CD4-positive, alpha-beta T cell treated with Interleukin-1 beta for 1 hour (primary cell): ENCODE measurements at places on chromosomes 7 and 10.

- DNase-seq = no peak
These were observed 88.1 kb upstream of the DDC start for GRCh38 chr7:50653126-50653864.

GRCh38 chr7:30906014-30906413 lies 5.6 kb upstream of the AQP1 start:
- no peak for DNase-seq

GRCh38 chr10:20494474-20494873 lies 402.6 kb downstream of the NEBL start:
- DNase-seq = no peak

DNA sequence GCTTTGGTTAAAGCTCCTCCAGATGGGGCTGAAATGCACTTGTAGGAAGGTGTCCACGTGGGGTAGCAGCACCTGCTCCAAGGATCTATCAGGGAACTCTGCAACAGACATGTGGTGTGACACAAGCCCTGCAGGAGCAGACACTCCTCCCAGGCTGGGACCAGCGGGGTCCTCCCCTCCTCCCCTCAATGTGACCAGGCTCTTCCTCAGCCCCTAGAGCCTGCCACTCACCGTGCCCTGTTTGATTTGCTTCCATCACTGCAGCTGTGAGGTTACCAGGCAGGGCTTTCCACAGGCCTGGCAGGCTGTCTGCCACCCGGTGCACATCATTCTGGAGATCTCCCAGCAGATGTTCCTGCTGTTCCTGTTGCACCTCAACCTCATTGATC lies 13.4 kb downstream of the MMRN2 start:
- DNase-seq = no peak

DNA sequence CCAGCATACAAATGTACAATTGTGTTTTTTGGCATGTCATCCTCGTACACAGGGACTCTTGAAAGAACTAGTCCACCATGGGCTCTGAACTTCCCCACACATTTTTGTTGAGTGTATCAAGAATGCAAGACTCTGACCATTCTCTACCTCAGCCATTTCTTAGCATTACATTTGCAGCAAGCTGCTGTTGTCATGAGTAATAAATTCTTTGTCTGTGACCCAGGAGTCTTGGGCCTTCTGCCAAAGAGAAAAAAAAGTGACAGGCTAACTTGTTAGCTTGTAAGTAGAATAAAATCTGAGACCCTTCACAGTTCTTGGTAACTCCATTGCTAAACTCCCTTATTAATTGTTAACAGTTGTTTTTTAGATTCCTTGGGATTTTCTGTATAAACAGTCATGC lies 542.3 kb upstream of the MBL2 start:
- DNase-seq = no peak

DNA sequence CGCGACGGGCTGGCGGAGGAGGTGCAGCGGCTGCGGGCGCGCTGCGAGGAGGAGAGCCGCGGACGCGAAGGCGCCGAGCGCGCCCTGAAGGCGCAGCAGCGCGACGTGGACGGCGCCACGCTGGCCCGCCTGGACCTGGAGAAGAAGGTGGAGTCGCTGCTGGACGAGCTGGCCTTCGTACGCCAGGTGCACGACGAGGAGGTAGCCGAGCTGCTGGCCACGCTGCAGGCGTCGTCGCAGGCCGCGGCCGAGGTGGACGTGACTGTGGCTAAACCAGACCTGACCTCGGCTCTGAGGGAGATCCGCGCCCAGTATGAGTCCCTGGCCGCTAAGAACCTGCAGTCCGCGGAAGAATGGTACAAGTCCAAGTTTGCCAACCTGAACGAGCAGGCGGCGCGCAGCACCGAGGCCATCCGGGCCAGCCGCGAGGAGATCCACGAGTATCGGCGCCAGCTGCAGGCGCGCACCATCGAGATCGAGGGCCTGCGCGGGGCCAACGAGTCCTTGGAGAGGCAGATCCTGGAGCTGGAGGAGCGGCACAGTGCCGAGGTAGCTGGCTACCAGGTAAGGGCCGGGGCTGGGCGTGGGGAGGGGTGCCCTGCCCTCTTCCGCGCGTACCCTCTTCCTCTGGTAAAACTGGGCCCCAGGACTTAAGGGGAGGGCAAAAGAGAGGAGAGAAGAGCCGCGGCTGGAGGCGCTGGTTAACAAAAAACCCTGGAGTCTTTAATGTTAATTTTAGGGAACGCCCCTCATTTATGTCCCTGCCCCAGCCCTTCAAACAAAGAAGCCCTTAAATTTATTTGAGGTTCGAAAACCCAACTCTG lies 987 bp downstream of the INA start:
- DNase-seq = no peak

- no peak for DNase-seq
These were observed 152.6 kb downstream of the CAMK1D start for GRCh38 chr10:12501841-12502525.

DNA sequence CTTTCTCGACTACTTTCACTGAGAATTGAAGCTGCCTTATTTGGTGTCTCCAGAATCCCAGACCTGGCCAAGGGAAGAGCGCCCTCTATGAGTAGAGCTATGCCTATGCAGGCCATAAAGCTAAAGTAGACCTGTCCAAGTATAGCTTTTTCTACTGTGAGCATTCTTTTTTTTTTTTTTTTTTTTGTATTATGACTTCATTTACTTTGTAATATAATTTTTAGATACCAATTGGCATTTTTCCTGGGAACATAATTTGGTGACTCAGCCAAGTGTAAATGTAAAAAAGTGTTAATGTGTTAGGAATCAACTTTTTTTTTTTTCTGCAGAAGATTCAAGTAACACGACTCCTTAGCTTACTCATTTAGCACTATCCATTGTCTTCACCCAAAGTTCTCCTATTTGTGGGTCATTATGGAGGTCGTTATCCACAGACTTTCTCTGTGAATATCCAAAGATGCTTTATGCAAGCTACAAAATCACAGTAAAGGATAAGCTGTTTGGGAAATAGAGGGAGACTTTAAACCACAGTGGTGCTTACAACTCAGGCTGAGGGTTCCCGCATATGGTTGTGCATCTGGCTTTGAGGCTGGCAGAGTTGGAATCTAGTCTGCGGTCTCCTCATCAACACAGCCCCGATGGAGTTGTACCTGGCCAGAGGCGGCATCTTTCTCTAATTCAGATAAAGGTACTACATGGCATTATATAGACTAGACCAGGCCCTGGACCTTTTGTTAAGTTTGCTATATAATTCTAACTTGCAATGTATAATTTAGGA lies 1040.2 kb upstream of the SORCS1 start:
- no peak for DNase-seq

DNA sequence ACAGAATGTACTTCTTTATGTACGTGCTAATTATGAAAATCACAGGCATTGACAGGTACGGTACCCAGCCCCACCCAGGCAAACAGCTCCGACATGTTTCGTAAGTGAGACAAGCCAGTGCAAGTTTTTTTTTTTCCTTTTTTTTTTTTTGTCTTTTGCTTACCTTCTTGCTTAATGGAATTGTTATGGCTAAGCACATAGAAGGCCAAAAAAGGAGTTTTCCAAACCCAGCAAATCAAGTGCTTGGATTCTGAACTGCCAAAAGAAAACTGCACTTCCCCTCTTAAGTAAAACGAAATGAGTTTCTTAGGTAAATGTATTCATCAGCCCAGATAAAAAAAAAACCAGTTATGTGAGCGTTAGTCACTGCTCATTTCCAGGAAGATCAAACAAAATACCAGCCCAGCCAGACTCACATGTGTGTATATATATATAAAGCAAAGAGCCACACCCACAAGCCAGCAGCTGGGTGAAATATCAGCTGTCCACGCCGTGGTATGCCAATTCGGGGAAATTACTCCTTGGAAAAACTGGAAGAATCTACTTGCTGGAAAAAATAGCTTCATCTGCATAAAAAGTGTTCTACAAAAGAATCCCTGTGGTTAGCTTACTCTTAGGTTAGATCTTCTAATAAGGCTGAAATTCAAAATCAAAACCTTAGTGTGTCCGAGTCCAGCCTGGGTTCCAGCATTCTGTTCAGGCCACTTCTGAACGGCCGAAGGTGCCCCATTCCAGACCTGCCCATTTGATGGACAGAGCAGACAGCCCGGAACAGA lies 8.0 kb downstream of the KLF6 start:
- DNase-seq = peak; percentile 79

GRCh38 chr10:128480601-128481000 lies 354.4 kb upstream of the MKI67 start:
- no peak for DNase-seq

GRCh38 chr10:47060993-47061500 lies 149.8 kb downstream of the PTPN20 start:
- no peak for DNase-seq

- DNase-seq = no peak
These were observed 107.3 kb upstream of the PDCD4 start for GRCh38 chr10:110764378-110764777.

DNA sequence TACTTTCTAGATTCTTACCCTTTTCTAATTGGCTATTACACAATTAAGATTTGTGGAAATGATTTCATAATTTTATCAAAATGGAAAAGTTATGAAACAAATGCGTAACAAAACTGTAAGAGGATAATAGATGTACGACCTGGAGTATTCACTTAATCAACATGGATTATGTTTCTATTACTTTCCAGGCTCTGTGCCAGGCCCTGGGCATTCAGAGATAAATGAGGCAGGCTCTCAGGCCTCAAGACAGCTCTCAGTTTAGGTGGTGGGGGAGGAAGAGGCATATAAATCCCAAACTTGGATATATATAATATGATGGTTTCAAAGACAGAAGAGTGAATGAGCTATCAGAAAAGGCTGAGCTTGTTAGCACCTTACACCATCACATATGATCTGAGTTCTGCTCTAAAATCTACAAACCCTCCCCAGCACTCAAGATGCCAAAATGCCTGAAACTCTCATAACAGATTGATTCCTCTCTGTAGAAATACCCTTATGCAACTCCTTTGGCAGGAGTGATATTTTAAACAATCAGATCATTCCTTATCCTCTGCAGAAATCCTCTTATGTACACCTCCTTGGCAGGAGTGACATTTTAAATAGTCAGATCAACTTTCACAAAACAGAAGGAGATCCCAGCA lies 42.5 kb downstream of the ACBD5 start:
- DNase-seq = no peak

DNA sequence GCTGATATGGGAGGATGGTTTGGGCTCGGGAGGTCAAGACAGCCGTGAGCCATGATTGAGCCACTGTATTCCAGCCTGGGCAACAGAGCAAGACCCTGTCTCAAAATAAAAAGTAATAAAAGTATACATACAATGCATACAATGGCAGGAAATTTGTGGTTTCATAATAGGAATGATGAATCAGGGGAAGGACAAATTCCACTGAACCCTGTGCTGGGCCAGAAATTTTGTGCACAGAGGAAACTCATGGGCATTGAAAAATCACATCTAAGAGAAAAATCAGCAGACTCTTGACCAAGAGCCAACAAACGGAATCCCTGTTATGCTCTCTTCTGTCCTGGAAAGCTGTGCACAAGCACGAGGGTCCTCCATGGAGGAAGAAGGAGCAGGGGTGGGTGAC lies 35.1 kb downstream of the SEM1 start:
- DNase-seq = no peak

DNA sequence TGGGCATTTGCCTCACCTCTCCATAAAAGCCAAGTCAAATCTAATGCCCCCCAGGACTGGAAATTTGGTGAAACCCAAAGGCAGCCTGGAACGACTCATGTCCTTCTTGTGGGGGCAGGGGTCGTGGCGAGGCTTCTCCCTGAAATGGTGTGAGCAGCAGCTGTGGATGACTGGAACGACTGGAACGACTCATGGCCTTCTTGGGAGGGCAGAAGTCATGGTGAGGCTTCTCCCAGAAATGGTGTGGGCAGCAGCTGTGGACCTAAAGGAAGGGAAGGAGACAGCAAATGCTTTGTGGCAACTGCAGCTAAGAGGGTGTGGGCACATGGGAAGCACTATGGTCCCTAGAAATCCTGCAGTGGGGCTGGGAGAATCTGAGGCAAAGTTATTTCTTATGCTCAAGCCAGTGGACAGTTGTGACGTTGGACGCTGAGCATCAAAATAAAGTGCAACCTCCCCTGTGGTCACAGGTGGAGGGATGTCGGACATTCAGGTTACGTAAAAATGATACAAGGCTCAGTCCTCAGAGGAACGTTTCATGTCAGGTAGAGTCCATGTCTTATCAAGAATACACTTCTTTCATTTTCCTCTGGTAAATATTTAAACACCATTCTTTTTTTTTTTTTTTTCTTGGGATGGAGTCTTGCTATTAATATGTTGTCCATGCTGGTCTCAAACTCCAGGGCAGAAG lies 107.0 kb upstream of the KIF5B start:
- DNase-seq = no peak

DNA sequence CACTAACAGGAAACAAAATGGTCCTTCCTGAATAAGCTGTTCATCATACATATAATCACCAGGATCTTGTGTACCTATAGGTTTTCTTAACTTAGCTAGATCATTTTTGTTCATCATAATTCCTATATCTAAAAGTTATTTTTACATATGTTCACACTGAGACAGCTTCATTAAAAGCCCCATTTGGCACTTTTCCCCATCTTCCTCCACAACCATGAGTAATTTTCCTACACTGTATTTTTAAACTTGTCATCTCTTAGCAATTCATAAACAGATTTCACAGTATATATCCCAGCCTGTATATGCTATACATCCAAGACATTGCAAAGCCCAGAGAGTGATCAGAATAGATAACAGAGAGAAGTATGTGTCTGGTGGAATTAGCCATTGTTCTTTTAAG lies 28.3 kb downstream of the ZNF365 start:
- no peak for DNase-seq

DNA sequence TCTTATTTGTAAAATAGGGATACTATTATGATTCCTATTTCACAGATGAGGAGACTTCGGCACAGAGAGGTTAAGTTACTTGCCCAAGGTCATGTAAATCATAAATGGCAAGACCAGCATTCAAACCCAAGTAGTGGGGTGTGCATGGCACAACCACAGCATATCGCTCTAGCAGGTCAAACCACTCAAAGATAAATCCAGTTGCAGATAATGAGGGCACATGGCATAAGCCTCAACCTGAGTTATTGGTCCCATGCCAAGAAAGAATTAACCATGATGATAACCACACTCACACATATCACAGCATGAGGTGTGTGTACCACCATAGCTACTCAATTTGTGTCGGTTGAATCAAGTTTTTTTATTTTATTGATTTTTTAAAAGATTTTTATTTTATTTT lies 180.5 kb downstream of the CREB5 start:
- DNase-seq = no peak

- DNase-seq = no peak
These were observed 141.3 kb downstream of the SKAP2 start for GRCh38 chr7:26723129-26723528.

DNA sequence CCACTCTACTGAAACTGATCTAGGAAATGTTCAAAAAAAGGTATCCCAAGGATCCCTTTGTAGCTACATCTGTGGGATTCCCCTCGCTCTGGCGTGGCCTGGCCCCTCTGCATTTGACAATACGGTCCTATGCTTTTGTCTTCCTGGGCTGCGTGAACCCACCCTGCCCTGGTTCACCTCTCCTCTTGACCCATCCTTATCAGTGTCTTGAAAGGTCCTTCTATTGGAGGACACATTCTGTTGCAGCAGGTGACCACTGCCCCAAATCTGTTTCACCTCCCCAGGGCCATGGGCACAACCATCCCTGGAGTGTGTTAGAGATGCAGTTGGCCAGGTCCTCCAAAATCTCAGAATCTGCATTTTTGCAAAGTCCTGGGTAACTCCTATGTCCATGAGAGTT lies 100.8 kb downstream of the EGFR start:
- no peak for DNase-seq

GRCh38 chr10:84876116-84876999 lies 548.0 kb downstream of the CCSER2 start:
- no peak for DNase-seq
